Tongue (tissue), 3 donors: ENCODE measurements at places on chromosomes 12 and 14.
A peak's percentile ranks its signal among the peaks of the same experiment; 100 is the strongest.

- DNase-seq = no peak
Observed at GRCh38 chr12:89962648-89963047, 254.0 kb upstream of the ATP2B1 start.

DNA sequence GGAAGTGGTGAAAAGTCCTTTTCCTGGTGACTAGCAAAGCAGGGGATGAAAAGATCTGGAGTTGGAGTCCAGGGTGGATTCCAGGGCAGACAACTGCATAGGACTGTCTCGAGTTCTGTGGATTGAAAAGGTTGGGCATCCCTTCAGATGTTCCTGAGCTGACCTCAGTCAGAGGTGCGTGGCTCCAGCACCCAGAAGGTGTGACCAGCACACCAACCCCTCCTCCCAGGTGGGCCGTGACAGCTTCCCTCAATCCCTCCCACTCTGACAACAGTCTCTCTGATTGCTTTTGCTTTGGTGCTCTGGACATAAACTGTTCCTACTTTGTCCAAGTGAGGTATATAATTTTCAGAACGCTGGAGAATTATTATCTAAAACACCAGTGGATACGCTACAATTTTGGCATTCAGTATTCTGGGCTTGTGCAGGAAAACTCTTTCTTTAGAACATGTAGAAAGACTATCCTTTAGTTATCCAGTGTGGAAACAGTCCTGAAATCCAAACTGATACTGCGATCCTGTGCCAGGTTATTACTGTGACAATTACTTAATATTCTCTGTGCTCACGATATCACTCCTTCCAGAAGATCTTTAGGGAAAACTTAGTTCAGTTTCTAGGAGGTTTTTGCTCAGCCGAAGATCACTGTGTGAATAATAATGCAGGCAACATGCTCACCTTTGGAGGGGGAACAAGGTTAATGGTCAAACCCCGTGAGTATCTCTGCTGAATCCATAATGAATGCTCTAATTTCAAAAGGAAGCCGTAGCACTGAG, 87.9 kb downstream of the DAD1 start:
- DNase-seq = no peak

DNA sequence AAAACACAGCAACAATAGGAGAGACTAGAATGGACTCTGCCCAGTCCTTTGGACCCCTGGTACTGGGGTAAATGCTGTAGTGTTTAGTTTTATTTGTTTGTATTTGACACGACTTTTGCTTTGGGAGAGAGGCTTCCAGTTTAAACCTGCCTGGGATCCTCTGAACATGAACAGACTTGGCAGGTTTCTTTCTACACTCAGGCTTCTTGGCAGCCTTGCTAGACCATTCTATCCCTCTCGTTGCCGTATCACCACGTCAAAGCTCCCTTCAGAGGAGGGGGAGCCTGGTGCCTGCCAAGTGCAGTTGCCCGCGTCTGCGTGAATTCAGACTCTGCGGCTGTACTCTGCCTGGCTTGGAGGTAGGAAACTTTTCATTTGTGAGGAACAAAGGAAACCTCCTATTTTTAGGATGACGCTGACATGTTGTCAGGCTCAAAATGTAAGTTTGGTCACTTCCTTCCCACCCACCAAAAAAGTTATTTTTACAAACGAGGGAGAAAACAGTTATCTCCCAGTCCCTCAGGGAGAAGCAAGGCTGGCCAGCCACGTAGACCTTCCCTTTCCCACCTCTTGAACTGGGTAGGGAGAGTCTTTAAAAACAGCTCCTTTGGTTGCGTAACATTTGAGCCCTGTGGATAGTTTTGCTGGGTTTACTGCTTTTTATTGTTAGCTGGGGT, 25.9 kb downstream of the CD9 start:
- peak; percentile 92 for DNase-seq

GRCh38 chr12:57617942-57618341, 6.7 kb downstream of the ARHGEF25 start:
- no peak for DNase-seq

DNA sequence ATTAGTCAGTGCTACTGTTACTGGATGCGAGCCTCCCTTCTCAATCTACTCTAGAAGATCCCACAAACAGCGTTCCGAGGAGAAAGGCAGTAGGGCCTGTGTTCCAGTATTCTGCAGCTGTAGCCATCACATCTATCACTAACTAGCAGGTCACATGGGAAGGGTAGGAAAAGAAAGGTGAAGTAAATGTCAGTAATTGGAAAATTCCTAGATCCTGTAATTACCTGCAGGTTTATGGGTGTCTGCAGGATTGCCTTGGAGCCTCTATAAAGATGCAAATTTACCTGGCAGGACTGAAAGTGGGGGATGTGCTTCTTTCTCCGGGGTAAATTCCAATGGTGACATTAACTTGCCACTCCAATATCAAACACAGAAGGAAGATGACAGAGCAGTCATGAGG, 77.8 kb downstream of the FERMT2 start:
- no peak for DNase-seq

DNA sequence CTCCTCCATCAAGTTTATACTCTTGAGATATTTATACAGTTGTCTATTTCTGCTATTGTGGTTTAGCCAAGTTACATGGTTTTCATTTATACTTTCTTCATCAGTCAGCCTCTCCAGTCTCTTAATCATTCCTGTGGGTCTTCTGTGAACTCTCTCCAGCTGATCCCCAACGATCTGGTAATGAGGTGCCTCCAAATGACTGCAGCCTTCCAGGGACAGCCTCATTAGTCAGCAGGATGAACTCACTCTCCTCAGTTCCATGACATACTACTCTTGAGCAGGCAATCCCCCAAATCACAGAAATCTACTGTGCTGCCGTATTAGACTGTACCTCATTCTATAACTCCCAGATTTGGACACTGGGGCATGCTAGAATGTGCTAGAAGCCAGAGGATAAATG, 15.3 kb downstream of the AREL1 start:
- DNase-seq = no peak

GRCh38 chr12:74537126-74537706, 419 bp upstream of the ATXN7L3B start:
- DNase-seq = peak; percentile 74

DNA sequence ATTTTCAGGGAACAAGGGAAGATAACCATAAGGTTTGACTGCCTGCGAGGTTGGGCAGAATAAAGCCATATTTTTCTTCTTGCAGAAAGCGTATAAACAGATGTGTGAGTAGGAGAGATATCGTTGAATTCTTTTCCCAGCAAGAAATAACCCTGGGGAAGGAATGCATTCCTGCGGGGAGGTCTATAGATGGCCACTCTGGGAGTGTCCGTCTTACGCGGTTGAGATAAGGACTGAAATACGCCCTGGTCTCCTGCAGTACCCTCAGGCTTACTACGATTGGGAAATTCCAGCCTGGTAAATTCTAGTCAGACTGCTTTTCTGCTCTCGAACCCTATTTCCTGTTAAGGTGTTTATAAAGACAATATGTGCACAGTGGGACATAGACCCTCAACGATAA, 225.0 kb downstream of the LRIG3 start:
- DNase-seq = no peak

DNA sequence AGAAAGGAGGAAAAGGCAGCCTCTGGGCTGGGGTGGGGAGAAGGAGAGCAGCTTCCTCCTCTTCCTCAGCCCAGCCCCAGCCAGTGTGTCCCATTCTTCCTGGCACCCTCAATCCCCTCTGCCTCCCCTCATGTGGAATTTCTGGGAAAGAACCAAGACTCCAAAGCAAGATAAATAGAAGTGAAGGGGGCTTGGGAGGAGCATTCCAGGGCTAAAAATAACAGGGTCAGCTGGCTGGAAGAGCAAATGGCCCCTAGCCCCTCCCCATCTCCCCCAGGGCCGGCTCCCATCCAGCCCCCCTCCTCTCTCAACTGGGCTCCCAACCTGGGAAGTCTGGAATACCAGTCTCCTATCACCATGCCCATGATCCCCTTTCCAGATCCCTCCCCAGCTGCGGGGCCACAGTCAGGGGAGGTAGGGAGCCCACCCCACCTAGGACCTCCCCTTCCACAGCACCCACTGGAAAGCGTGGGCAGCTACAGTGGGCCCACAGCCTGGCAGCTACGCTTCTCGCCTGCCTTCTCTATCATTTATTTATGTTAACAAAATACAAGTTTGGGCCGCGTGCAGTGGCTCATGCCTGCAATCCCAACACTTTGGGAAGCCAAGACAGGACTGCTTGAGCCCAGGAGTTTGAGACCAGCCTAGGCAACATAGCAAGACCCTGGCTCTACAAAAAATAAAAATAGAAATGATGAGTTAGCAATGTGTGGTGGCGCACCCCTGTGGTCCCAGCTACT, 88.3 kb downstream of the IRF2BPL start:
- DNase-seq = peak; percentile 85

- no peak for DNase-seq
Observed at GRCh38 chr12:78183824-78184223, 353.1 kb downstream of the NAV3 start.

DNA sequence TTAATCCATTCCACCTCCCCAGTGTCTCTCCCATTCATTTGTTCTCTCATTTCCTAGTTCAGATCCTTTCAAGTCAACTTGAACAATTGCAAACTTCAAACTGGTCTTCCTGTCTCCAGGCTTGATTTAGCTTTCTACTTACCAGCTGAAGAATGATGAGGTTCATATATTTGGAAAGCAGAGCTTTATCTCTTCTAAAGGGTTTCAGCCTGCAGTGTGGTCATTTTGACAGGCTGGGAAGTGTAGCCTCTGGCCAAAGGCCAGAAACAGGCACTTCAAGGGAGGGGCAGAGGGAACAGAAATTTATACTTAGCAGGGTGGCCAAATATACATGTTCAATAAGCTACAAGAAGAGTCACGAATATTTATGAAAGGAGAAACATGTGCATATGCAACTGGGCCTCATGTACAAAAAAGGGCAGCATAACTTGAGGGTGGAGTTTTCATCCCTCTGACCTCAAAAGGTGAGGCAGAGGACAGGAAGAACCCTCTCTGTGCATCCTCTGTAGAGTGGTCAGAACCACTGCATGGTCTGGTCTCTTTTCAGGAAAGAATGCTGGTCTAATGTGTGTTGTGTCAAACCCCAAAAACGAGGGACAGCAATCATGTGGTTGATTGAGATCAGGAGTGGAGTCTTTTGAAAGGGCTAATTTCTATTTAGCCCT, 34.0 kb upstream of the HECTD1 start:
- no peak for DNase-seq

- DNase-seq = no peak
Observed at GRCh38 chr12:32970465-32971110, 74.0 kb upstream of the PKP2 start.

DNA sequence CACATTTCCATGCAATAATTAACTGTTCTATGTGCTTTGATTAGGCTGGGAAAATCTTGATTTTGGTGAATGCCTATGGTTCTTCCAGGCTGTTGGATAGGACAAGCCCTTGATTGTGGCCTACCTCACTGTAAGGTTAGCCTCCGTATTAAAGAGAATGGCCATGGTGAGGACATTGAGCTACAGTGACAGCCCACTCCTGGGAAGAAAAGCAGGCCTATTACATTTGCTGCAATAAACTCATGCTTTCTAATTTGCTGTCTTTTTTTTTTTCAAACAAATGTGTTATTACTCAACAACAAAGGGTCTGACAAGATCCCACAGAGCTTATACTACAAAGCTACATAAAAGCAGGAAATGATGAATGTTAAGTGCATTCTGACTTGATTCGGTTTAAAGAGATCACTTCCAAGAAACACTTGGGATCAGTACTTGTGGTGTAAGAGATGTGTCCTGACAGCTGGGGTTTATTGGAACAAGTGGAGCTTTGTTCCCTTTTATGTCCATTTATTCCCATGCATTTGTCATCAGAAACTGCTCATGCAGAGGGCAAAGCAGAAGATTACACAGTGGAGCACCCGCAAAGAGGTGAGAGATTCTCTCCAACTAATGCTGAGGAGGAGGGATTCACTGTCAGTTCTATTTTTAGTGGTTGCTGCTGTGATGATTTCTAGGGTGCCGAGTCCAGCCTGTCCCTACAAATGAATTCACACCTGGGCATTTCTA, 29.1 kb upstream of the KCNK10 start:
- peak; percentile 80 for DNase-seq

GRCh38 chr14:50303744-50304471, 8.1 kb downstream of the L2HGDH start:
- no peak for DNase-seq

GRCh38 chr14:53956427-53957201, at the start of gene BMP4:
Gene BMP4, minus strand, starts transcription at chr14:53956825. Its CDS starts 4,603 bp downstream, at chr14:53952222.
- DNase-seq = peak; percentile 80

DNA sequence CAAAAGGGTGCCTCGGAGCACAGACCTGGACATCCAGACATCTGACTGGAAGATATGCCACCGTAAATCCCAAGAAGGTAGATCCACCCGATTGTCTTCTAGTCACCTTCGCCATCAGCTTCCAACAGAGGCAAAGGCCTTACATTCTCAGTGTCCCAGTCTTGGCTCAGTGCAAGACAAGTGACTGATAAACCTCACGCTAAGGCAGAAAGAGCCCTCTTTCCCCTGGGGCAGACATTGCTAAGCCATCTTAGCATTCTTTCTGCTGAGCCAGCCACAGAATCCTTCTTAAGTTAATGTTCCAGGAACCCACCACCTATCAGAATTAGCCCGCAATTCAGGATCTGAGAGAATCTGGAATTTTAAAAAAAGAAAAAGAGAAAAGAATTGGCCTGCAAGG, 4.3 kb upstream of the PLEKHG6 start:
- DNase-seq = no peak
